ENCODE measurements at places on chromosomes 13 and 19. TPM values are rescaled to one million over a fixed set of nuclear protein-coding genes. Genes with fewer than 3 reads are reported as not detected.
A peak's percentile ranks its signal among the peaks of the same experiment; 100 is the strongest.

FFAR1 gene
- 0.05 TPM for polyA plus RNA-seq

OXGR1 gene
- polyA plus RNA-seq = 0.23 TPM

COQ8B gene
- polyA plus RNA-seq = 40.1 TPM

C19orf38 gene
- polyA plus RNA-seq = 5.4 TPM

RFPL4AL1 gene
- 0.05 TPM for polyA plus RNA-seq

FAM216B gene
- polyA plus RNA-seq = 0.14 TPM

CLDND2 gene
- 2.1 TPM for polyA plus RNA-seq

DNA sequence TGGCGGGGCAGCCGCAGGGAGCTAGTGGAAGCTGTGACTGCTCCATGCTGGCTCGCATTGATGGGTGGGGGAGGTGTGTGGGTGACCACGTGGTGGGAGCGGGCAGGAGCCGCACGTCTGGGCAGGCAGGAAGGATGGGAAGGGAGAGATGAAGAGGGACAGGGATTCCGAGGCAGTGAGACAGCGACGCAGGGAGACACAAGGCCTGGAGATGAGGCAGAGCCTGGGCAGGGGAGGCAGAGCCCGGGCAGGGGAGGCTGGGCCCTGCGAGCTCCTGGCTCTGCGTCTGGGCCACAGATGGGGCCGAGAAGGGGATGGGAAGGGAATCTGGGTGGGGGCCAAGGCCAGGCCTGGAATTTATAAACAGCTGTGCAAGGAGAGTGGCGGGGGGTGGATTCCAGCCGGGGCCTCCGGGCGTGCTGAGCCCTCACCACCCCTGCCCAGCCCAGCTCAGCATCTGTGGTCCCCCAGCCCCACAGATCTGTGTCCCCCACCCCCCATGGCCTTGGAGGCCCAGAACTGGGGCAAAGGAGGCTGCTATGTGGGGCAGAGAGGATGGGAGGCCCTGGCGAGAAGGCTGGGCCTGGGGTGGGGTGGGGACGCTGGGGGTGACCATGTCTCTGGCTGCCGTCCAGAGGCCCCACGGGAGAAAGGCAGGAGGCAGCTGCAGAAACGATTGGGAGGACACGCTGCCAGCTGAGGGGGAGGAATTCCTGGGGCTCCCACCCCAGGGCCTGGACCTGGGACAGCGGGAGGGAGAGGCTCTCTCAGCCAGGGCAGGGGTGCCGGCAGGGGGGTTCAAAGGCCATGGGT is 6.0 kb downstream of the EHD2 start:
- no peak for DNase-seq

GRCh38 chr19:44582581-44583265 is 30.6 kb upstream of the IGSF23 start:
- DNase-seq = no peak

DNA sequence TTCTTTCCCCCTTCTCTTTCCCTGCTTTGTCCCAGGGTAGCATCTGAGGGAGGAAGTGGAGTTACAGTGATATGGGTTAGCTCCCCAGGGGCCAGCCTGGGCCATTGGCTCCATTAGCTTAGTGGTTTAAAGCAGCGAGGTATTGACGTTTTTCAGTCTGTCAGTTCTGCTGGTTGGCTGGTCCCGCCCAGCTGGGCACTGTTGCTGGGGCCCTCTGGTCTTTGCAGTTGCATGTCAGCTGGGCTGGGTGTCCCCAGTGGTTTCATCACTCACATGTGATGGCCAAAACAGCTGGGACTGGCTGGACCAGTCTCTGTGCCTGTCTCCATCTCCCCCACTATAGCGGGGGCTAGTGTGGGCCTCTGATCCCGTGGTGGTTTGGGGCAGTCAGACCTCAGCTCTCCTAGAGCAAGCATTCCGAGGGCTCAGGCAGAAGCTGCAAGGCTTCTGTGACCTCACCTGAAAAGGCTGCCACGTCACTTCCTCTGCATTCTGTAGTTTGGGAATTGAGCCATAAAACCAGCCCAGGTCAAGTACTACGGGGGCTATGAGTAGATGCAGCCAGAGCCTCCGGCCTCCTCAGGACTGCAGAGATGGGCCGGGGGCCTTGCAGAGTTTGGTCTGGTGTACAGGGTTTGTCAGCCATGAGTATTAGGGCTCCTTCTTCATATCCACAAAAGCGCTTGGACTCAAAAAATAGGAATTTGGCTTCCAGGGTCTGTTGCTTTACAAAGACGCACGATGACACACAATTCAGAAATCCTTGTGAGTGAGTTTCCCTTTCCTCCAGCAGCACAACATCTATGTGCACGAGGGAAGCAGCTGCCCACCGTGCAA is 30.0 kb downstream of the TSSK6 start:
- no peak for DNase-seq

- DNase-seq = no peak
Observed at GRCh38 chr19:40553885-40554857, 22.5 kb upstream of the SHKBP1 start.

DNA sequence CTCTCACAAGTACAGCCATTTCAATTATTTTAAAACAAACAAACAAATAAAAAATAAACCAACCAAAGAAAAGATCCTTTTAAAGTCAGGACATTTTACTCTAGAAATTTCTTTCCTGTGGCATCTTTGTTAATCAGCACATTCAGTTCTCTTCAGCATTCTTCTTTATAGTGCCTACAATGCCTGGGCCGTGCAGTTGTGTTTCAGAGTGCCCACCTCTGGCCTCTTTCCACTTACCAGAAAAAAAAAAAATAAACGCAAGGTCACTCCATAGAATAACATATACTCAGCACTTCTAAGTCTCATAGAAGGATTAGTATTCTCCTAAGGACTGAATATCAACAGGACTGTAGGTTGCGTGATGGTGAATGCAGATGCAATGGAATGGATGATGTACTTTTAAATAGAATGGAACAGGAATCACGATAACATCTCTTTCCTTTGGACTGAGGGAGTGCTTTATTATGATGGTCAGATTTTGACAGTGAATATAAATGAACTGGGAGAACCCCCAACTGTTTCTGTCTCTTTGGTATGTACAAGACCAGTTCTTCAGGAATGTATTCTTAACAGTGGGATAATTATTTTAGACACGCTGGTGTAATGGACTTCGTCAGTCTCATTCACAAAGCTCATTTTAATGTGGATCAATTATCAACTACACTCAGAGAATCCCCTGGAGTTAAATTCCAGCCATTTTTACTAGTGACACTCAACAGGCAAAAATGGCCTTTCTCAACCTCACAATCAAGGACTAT is 125.0 kb upstream of the NBEA start:
- DNase-seq = no peak

- DNase-seq = no peak
Observed at GRCh38 chr19:30966486-30966885, 382.8 kb downstream of the TSHZ3 start.

GRCh38 chr19:44649578-44650145 is 6.0 kb downstream of the PVR start:
- DNase-seq = no peak

GRCh38 chr13:46367617-46368327 is 19.3 kb downstream of the RUBCNL start:
- DNase-seq = no peak

DNA sequence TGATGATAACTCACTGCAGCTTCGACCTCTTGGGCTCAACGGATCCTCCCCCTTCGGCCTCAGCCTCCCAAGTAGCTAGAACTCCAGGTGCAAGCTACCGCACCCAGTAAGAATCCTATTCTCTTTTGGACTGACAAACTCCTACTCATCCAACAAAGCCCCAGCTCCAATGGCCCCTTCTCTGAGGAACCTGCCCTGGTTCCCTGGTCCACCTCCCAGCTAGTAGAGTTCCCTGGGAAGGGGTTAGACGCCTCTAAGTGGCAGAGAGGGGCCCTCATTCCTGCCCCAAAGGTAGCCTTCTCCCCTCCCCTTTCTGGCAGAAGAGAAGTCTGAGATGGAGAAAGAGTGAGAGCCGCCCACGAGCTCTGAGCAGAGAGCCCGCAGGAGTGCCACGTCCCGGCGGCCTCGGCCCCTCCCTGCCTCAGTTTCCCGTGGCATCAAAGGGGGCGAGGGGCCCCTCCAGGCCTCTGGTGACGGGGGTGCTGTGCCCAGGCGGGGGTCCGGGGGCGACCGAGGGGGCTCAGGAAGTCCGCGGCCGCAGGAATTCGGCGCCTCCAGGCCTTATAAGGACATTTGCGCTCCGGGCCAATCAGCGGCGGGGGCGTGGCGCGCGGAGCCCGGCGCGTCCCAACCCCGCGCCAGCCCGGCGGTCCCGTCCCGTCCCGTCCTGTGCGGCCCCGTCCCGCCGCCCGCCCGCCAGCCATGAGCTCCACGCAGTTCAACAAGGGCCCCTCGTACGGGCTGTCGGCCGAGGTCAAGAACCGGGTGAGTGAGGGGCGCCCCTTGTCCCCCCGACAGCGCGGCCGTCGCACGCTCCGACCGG is at the start of gene CNN2:
Gene CNN2 (plus strand): TSS at position 649 of the 823 bp plus-strand sequence. CDS start 54 bp downstream, at position 703.
- peak; percentile 66 for DNase-seq

DNA sequence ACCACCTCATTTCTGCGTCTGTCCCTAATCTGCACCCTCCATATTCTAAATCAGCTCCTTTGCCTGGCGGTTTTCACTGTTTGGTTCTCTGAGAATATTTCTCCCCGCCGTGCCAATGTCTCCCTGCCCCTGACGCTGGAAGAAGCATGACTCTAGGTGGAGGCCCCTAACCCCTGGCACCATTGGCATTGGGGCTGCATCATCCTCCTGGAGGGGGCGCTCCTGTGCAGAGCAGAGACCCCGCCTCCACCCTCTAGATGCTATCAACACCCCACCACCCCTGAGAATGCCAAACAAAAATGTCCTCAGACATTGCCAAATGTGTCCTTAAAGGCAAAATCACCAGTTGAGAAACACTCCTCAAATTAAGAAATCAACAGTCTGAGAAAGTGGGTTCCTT is 6.5 kb downstream of the ZSCAN5B start:
- no peak for DNase-seq

DNA sequence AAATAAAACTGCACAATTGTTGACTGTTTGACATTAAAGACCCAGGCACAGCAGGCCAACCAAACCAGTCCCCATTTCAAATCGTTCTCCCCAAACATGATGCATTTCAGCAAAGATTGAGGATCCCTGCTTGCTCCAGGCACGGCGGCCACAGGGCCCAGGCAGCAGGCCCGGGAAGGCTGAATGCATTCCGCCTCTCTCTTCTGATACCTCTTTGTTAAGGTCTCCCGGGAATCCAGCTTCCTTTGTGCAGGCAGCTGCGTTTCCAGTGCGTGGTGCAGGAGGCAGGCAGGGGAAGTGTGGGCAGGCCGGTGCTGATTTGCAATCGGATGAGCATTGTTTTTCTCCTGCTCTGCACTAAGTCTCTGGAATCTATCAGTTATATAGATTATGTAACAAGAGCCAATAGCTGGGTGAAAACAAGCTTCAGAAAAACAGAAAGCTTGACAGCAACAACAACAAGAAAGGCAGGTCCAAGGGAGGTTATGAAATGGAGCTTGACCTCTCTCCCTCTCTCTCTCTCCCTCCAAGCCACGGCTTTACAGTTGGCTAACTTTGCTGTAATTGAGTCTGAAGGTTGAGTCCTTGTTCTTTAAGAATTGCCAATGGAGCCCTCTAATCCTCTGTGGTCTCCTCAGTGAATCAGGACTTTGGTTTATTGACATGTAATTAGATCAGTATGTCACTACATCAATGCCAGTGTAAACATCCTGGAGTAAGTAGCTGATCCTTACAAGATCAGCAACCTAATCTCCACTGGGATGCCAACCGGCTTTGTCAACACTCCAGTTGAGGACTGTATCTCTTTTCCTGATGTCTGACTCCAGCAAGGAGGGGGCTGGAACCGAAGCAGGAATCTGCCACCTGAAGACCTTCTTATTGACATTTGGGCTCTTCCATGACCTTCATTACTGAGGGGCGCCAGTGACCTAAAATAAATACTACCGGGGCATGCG is 338.0 kb downstream of the TEX29 start:
- no peak for DNase-seq

GRCh38 chr13:99976575-99976974 is 5.0 kb upstream of the ZIC5 start:
- DNase-seq = no peak

DNA sequence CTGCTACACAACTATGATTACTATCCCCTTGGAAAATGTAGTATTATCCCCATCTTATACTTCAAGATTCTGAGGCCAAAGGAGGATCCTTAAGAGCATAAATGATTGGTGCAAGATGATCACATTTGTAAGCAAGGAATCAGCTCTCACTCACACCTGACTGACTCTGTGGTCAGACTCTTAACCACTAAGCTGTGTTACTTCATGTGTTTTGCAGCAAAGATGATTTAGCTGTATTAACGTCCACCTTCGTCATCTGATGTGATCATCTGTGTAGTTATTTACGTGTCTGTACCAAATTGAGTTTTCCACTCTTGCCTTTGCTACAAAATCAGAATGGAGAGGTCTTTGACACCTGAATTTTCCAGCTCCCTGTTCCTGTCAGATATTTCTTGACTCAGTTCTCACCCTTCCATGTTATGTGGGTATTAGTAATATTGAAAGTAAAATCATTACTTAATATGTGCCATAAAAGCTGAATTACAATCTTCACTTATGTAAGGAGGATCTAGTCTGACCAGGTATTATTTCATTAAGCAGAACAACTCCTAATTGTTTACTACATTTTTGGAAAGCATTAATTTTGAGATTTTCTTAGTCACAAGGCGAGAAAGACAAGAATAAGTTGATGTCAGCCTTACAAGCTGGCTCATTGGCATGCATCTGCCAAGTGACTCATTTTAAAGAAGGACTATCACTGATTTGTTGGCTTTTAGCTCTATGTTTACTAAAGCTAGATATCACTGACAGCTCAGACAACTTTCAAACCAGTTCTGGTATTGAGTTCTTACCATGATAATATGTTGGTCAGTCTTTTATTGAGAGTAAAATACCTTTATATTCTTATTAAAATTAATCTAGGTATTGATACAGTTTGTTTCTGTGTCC is 1279.8 kb upstream of the PCDH9 start:
- no peak for DNase-seq

DNA sequence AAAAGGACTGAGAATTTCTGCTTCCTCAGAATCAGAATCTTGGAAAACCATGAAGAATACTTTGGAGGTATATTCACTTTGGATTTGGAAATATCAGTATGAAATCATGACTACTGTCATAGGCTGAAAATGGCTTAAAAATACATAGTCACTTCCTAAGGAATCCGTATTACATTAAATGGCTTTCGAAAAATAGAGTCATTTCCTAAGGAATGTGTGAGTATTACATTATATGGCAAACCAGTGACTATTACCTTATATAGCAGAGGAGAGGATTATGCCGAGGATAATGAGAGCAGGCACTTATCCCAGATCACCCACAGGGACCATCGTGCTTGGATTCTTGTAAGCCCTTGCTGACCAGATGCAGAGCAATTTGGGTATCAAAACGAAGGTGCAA is 1471.8 kb downstream of the EFNB2 start:
- no peak for DNase-seq

DNA sequence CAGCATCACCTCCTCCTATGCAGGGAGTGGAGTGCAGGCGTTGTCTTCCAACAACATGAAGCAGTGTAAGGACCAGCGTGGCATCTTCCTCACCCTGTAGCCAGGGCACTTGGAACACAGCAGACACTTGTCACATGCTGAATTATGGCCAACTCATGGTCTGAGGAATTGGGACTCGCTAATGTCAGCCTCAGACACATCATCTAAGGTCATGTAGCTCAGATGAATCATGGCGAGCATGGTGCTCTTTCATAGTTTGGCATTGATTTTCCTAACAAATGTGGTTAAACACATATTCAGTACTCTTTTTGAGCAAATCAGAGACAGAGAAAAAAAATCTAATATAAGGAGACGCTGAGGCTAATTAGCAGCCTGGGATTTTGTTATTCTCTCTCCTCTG is 99.6 kb upstream of the SGCG start:
- DNase-seq = no peak
